ENCODE measurements at places on chromosomes 1 and 21. TPM values are rescaled to one million over a fixed set of nuclear protein-coding genes. Genes with fewer than 3 reads are reported as not detected.

DNA sequence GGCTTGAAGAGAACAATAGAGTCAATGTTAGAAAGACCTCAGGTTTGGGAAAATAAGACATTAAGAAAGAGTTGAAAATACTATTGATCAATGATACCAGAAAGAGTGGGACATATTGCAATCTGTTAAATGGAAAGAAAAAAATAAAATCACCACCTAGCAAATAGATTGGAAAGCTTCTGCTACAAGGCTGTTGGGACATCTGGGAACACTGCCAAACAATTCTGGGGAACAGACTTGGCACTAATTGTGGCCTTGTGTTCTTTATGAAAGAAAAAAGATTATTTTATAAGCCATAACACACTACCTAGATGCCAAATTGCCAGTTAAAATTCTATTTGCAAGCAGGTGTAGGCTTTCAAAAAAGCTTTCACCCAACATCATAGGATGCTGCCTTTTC, 137.8 kb downstream of the TSEN15 start:
- no peak for DNase-seq

- DNase-seq, result no peak
Observed at GRCh38 chr1:37171691-37172090, 137.4 kb upstream of the GRIK3 start.

The RAP1GAP gene
- 2.5 TPM for total RNA-seq

The STX12 gene
- total RNA-seq, result 26.8 TPM

- no peak for DNase-seq
Observed at GRCh38 chr21:32641710-32642698, 29.8 kb upstream of the CFAP298 start.

The AADACL4 gene
- total RNA-seq, result not detected
